ENCODE measurements at places on chromosomes 5 and 9.

- DNase-seq: no peak
These were observed 131.3 kb upstream of the ABCA1 start for GRCh38 chr9:105059252-105059651.

DNA sequence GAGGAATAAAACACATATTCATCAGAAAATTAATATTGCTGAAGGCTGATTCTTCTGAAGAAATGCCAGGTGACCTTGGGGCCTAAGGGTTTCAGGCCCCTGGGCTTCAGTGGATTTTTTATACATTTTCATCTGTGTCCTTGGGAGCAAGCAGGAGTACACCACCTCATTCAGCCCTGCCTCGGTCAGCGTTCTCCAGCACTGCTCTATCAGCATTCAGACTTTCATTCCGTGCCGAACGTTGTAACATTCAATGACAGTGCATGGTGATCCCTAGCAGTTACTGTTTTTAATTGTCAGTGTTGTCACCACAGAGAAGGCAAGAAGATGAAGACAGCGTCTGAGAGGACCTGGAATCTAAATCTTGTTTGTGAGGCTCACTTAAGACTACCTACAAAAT lies 490.4 kb downstream of the DNAH5 start:
- no peak for DNase-seq

- no peak for DNase-seq
These were observed 5.2 kb upstream of the SLC22A5 start for GRCh38 chr5:132364319-132364718.

DNA sequence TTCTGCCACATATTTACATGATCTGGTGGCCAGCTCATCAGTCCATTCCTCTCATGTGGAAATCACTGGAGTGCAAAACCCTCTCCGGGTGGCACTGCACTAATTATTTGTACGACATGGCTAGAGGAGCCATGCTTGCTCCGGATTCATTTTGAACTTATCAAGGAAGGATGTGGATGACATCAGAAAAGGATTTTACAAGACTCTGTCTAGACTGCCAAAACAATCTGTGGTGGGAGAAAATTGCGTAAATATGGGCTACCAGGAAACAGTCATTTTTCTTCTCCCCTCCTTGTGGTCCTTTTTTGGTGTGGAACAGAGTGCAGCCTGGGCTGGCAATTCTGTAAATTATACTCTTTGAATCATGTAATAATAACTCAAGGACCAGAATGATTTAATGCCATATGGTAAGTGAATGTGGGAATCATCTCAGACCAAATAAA lies 123.4 kb upstream of the IFNE start:
- no peak for DNase-seq

GRCh38 chr5:11426442-11426841 lies 477.8 kb downstream of the CTNND2 start:
- DNase-seq: no peak

DNA sequence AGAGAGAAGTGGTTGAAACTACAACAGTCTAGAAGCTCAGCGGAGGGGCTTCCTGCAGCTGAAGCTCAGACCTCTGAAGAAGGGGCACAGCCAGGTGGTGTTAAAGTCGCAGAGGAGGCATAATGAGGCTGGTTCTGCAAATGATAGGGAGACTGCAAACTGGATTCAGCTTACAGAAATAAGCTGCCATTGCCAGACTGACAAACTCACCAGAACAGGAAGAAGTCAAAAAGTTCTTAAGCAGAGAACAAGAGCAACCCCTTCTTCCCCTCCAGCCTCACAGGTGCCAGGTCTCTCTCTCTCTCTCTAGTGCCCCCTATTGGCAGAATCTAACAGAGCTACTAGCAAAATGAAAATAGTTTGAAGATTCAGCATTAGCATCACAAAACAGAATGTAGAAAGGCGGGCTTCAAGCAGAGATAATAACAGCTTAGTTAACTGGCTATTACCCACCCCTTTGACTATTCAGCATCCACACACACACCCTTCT lies 76.7 kb downstream of the GRAMD2B start:
- peak; percentile 13 for DNase-seq

DNA sequence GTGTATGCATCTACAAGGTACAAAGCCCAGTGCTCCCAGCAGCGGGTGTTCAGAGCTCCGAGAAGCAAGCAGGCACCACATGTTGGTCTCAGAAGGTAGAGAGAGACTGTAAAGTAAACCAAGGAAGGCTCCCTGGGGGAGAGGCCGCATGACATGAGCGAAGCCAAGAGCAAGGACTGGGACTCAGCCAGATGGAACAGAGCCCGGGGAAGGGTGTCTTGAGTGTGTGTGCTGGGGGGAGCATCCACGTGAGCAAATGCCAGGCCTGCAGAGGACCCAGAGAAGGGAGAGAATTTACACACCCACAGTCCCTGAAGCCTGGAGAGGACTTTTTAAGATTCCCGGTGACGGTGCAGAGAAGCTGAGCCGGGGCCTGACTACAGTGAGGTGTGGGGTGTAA lies 15.2 kb upstream of the KCNIP1 start:
- DNase-seq: no peak

GRCh38 chr5:169350759-169351240 lies 49.9 kb upstream of the SLIT3 start:
- DNase-seq: no peak
